ENCODE measurements at places on chromosomes 12 and 14.

DNA sequence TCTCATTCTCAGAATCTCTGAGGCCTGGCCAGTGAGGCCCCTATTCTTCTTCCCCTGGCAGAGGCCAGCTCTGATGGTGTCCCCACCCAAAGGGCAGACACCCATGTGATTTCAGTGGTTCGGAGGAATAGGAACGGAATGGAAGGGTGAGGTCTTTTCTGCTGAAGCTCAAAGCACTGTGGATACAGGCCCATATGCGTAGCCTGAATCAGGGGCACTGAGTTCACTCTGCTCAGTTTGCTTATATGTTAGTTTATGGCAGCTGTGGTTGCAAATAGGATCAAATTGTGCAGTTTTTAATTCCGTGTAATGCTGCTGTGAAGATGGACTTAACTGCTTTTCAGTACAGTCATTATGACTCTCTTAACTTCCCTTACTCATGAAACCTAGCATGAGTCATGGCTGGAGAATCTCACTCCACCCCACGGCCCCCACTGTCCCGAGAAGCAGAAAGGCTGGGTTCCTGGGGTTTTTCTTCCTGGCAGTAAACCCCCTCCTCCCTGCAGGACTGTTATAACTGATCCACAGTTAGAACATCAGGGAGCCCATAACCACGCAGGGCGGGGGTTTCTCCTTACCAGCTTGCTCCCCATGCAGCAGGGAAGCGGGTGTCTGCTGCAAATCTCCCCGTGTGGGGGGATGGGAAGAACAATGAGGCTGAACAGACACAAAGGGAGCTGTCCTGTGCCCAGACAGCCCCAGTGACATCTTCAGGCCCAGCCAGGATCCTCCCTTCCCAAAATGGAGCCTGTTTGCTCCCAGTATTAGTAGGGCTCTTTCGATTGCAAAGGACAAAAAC is 122.7 kb downstream of the SLC38A6 start:
- peak; percentile 50 for DNase-seq

DNA sequence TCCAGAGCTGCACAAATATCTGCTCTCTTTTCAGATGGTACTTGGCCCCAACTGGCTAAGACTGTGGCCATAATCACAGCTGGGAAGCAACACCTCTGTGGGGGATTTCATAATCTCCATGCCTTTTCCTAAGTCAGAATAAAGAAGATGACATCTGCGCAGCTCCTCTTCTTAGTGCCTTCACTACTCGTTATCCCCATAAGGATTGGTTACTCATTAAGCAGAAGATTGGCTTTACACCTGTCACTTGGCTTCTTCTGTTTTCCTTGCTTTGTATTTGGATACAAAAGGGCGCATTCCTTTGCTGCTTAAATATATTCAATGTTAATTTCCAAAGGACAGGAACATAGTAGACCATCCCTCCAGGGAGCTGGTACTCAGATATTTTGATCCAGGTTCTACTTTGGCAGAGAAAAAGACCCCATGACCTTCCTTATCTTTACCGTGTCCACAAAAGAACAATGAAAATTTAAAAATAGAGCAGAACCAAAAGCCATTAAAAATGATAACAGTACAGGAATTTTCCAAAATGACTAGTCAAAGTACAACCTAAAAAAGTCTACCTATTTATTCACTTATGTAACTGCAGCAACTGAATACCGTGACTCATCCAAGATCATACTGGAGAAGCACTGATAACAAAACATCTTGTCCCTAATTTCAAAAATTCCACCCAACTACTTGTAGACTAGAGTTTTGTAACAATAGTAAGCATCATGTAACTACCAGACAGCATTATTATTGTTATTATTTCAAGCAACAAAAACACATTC is 352.3 kb upstream of the TMPO start:
- no peak for DNase-seq

DNA sequence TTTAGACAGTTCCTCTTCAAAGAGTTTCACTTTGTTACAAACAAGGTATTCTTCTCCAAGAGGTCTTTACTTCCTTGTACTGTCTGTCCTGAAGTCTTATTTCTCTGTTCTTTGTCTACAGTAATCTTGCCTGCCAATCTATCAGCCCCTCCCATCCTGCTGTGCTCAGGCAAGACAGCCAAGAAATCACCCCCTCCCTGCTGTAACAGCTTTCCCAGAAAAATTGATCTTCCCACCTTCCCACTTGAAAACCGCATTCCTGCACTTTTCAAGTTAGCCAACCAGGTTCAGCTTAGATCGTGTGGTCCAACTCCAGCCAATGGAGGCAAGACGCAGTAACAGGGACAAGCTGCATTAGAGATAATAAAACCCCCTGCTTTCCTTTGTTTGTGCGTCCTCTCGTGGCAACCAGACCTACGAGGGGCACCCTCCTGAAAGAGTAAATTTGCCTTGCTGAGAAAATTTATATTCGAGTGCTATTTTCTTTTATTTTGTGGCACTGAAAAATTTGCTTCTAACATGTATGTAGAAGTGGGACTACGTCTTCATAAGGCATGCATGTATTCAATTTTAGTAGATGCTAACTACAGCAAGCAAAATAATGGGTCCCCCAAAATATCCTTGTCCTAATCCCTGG is 46.5 kb upstream of the ESR2 start:
- DNase-seq = no peak

DNA sequence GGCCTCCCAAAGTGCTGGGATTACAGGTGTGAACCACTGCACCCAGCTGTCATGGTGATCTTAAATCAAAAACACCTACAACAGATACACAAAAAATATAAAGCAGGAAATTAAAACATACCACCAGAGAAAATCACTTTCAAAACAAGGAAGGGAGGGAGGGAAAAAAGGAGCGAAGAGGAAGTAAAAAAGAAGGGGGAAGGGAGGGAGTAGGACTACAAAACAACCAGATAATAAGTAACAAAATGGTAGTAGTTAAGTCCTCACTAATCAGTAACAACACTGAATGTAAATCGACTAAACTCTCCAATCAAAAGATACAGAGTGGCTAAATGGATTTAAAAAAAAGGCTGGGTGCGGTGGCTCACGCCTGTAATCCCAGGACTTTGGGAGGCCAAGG is 89.0 kb downstream of the SH2B3 start:
- DNase-seq = no peak

DNA sequence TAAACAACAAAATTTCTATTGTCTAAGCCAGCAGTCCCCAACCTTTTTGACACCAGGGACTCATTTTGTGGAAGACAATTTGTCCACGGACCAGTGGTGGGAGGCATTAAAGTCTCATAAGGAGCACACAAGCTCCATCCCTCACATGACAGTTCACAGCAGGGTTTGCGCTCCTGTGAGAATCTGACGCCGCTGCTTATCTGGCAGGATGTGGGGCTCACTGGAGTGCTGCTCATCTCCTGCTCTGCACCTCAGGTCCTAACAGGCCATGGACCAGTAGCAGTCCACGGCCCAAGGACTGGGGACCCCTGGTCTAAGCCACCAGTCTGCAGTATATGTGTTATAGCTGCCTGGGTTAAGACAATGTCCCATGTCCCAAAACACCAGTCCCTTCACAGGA is 27.2 kb downstream of the VCPKMT start:
- DNase-seq = no peak

DNA sequence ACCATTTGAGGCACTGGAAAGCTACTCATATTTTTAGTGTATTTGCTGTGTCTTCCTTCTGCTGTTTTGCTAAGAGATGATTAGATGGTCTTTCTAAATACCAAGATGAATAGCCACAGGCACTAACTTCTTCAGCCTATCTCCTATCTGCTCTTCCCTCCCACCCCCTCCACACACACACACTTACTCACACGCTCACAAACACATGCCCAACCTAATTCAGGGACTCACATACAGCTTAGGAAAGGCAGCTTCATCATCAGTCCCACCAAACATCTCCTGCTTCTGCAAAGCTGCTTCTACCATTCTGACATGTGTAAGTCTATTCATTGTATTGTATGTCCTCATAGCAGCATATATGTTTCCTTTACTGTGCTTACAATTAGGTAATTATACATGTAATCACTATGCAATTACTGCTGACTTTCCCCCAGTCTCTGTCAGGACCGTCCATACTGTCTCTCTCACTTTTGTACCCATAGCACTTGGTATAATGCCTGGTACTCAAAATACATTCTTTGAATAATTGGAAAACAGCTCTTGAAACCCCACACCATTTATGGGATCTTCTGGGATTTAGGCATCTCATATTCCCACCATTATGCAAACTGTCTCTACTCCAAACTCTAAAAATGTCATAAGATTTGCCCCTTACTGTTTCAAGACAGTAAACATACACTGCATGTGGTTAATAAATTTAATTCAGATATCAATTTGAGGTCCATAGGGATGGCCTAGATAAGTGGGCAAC is 83.3 kb upstream of the HIF1A start:
- no peak for DNase-seq

DNA sequence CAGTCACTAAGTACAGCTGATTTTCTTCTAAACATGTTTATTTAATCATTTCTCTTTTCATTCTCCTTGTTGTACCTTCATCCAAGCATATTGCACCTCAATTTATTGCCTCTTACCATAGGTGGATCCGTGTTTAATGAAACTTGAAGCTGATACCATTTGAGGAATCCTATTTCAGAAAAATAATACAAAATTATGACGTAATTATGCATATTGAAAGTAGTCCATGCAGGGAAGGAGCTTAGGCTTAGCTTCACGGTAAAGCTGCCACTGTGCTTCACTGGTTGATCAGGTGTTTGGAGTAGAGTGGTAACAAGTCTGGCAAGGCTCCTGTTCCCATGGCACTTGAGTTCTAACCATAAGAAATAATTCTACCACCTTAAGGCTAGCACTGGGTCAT is 61.0 kb upstream of the CLEC14A start:
- no peak for DNase-seq

DNA sequence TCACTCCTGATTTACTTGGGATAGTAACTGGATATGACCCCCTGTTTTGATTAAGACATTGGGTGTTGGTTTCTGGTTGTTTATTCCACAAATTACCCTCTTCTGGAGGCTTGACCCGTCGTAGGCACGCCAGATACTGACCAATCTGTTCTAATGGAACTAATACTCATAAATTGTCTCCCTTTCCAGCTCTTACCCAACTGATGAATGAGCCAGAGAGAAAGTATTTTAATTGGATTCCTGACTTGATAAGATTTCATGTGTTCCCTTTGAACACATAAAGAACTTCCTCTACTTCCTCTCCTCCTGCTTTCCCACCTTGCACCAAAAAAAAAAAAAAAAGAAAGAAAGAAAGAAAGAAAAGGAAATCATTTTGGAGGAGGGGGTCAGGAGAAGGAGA is 340.9 kb downstream of the PCNX1 start:
- DNase-seq = no peak

DNA sequence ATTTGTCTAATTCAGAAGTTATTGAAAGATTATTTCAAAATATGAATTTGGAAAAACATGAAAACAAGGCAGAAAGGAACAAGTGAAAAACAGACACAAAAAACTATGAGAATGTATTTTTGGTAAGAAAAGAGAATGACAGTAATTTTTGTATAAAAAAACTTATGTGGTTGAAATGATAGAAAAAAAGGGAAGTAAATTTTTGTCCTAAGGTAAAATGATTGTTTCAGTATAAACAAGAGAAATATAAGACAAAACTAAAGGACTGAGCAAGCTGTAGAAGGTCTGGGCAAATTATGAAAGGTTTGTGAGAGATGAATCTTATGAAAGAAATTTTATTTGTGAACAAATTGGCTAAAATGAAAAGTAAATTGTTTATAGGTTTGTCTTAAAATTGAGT is 44.6 kb downstream of the CEP83 start:
- DNase-seq = no peak

DNA sequence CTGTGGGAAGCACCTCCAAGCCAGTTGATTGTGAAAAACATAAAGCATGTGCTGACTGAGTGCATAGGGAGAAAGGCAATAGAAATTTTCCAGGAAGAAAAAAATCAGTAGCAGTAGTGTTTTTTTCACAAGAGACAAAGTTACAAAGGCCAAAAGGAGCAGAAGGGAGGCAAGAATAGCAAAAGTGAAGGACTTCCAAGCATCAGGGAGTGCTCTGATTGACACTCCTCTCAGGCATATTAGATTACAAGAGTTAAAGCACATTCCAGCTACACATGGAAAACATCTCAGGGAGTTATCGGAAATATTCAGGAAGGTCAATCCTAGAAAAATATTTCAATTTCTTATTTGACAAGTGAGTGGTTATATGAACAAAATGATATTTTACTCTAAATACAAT is 508.0 kb downstream of the MDGA2 start:
- no peak for DNase-seq

DNA sequence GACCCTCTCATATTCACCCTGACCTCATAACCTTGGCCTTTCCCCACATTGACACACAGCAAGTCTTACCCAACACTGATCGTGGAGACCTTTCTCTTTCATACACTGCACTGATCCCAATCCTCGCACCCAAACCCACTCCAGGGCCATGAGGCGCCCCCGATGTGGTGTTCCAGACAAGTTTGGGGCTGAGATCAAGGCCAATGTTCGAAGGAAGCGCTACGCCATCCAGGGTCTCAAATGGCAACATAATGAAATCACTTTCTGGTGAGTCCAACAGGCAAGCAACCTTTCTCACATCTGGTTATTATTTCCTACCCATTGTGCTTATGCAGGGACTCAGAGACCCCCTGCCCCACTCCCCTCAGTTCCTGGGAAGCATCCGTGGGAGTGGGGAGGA is 5.4 kb downstream of the MMP14 start:
- no peak for DNase-seq

GRCh38 chr14:95460647-95461478 is 55.6 kb downstream of the SYNE3 start:
- no peak for DNase-seq

GRCh38 chr12:90569685-90570084 is 385.3 kb downstream of the CCER1 start:
- no peak for DNase-seq

DNA sequence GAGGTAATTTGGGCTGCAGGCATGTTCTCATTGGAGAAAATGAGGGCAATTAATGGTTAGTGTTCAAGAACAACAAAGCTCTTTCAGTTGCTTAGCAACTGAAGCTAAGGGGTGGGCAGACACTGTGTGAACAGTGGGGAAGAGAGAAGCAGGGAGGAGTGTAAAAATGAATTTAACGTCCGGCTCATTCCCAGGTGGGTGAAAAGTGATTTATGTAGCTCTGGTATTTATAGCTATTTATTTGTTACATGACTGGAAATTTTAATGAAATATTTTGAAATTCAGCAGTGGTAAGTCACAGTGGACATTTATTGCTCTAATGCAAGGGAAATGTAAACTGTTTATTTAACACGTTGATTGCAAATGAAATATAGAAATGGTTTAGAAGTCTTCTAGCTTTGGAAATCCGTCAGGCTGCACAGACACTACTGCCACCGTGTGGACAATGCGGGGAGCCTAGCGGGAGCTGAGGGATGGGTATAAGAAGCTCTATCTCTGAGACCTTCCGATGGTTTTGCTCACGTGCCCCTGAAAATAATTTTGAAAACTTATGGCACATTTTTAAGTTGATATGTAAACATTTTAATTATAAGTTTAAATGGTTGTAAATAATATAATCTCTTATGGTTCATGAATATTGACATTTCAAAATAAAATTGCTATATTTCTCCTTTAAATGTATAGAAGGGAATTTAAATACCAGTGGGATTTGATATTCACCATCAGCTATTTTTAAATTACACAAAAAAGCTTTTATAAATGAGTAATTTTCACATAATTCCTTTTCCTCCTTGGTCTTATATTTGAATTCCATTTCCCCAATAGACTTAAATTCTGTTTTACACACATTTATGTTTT is 54.4 kb downstream of the E2F7 start:
- no peak for DNase-seq

Data from ascending aorta (tissue), 2 donors.